ENCODE measurements at places on chromosomes 11 and 22. TPM values are rescaled to one million over a fixed set of nuclear protein-coding genes. Genes with fewer than 3 reads are reported as not detected.

The ROBO4 gene
- polyA plus RNA-seq: 15.7 TPM

The MUC5AC gene
- 0.03 TPM for polyA plus RNA-seq

The ZFP91 gene
- 72.5 TPM for polyA plus RNA-seq

The MARK2 gene
- 38.0 TPM for polyA plus RNA-seq

The GNG3 gene
- 2.5 TPM for polyA plus RNA-seq

The LMNTD2 gene
- polyA plus RNA-seq: 2.5 TPM

The UBQLN3 gene
- not detected for polyA plus RNA-seq

The RTN4RL2 gene
- polyA plus RNA-seq: 2.5 TPM
